ENCODE measurements at places on chromosomes 11 and 22.

GRCh38 chr11:86447763-86448480, 73.2 kb downstream of the CCDC81 start:
- DNase-seq = no peak

DNA sequence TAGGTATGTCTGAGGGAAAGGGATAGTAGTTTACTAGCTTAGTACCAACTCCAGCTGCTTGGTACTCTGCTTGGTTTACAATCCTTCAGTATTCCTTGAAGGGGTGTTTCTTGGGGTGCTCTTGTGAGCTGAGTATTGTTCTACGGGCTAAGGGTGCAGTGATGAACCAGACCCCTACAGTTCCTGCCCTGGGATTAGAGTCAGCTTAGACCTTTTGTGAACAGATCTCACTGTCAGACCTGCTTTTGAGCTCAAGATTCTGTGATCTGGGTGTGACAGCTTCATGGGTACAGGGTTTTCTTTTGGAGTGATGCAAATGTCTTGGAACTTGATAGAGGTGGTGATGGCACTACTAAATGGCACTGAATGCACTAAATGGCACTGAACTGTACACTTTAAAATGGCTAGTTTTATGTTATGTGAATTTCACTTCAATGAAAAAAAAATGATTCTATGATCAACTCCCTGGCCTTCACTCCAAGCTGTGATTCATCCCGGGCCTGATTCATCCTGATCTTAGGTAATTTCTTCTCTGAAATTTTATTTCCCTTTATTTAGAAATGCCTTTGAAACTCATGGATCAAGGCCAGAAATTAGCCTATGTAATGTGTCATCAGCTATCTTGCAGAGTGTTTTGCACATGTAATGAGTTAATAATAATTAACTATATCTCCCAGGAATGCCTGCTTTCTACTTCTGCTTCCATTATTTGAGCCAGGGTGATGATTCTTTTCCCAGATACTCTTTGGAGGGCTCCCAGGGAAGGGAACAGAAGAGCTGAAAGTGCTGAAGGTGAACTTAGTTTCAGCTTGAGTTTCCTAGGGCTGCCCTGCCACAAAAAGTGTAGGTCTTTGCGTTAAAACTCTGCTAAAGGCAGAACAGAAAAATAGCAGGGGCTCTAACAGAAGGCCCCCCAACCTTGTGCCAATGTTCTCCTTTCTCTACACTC, 87.9 kb downstream of the NCAM1 start:
- DNase-seq = no peak

DNA sequence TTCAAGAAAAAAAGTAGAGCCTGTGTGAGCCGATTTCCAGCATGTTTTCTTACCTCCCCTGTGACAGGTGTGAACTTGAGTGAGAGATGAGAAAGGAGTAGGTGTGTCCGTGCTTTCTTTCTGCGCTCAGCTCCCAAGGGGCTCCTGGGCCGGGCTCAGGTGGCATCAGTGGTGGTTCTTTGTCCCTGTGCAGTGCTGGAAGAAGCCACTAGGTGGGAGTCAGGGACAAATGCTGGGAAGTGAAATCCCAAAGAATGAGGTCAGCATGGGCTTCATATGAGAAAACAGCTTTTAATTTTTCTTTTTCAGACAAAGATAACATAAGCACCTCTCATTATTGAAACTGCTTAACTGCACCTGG, 57.8 kb downstream of the PPFIBP2 start:
- no peak for DNase-seq

GRCh38 chr22:37210041-37210803, 2.1 kb downstream of the SSTR3 start:
- no peak for DNase-seq

GRCh38 chr22:37300551-37301017, 18.3 kb downstream of the CYTH4 start:
- peak; percentile 89 for DNase-seq

DNA sequence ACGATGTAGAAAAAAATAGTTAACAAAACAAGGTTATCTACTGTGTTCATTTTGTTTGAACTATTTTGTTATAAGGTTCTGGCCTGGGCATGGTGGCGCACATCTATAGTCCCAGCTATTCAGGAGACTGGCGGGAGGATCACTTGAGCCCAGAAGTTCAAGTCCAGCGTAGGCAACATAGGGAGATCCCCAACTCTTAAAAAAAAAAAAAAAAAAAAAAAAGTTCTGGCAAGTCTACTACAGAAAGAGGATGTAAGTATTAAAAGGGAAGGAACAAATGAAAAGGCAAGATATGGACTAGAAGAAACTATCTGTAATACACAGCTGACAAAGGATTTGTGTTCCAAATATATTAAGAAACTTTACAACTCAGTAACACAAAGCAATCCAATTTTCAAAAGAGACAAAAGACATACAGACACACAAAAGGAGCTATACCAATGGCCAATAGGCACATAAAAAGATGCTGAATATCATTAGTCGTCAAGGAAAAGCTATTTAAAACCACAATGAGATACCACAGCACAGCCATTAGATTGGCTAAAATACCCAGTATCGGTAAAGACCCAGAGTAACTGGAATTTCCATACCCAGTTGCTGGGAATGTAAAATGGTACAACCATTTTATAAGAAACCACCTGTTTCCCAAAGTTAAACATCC, 27.4 kb downstream of the RRAS2 start:
- DNase-seq = no peak

DNA sequence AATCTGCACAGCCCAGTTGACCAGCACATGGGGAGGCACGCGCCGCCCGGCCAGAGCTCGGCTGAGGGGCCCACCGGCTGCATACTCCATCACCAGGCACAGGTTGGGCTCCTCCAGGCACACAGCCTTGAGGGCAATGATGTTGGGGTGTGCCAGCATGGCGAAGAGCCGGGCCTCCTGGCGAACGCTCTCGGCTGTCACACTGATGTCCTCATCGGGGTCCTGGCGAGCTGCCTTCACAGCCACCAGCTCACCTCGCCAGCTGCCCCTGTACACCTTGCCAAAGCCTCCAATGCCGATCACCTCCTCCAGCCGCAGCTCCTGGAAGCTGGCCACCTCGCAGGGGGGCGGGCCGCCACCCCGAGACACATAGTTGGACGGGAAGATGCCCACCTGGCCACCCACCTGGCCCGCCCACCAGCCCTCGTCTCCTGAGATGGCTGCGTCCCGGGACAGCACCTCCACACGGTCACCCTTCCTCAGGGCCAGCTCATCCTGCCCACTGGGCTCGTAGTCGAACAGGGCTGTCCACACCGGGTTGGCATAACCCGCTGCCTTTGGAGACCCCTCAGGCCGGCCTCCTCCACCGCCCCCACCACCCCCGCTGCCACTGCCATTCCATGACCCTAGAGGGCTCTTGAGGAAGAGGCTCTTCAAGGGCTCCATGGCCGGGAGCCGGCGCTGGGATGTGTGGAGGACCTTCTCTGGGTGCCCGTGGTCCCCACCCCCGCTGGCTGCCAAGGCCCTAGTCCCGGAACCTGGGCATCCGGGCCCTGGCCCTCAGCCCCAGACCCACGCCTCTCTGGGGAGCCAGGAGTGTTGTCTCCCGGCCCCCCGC, 711 bp downstream of the MAP3K11 start:
- no peak for DNase-seq

- no peak for DNase-seq
These were observed 40.8 kb downstream of the RIBC2 start for GRCh38 chr22:45454275-45454674.

DNA sequence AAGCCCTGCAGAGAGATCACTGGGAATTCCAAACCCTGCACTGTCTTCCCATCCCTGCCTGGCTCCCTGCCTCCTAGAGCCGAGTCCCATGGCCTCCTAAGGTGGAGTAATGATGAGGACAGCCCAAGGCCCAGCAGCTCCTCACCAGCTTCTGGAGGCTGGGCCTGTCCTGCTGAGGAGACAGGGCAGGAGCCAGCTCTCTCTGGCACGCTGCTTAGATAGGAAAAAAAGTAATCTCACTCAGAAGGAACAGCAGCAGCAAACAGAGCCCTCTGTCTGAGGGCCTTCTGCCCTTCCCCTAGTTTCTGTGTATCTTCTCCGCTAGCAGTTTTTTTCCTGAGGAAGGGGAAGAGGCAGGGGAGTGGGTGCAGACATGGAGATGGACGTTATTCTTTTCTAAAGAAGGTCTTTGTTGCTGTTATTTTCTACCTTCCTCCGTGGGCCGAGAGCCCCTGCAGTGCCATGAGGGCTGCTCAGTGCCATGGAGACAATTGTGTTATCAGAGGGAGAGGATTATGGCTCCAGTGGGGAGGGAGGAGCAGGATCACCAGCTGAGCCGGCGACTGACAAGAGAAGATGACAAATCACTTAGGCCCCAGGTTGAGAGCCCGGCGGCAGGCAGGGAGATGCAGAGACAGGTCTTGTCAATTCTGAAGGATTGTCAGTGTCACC, 315.3 kb downstream of the BUD13 start:
- DNase-seq = no peak

GRCh38 chr11:79520086-79520485, 79.3 kb upstream of the TENM4 start:
- no peak for DNase-seq

GRCh38 chr11:7306900-7307299, 55.2 kb downstream of the SYT9 start:
- no peak for DNase-seq

DNA sequence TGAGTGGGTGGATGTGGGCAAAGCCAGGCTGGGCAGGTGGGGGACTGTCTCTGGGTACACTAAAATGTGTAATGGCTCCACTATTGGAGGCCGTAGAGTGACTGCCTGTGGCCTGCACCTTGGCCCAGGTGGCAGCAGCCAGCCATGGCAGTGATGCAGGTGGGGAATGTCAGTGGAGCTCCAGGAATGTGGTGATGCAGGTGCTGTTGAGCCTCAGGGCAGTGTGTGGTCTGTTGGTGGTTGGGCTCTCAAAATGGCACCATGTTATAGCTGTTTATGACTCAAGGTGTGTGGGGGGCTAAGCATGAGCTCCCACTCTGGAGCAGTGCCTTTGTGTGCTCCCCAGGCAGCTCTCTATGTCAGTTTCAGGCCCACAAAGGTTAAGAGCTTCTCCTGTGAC, 40.2 kb upstream of the CCDC90B start:
- DNase-seq = no peak

GRCh38 chr22:17997456-17997855, 26.9 kb downstream of the MICAL3 start:
- DNase-seq = no peak

GRCh38 chr22:32331918-32332725, 25.5 kb upstream of the RFPL3 start:
- DNase-seq = no peak

DNA sequence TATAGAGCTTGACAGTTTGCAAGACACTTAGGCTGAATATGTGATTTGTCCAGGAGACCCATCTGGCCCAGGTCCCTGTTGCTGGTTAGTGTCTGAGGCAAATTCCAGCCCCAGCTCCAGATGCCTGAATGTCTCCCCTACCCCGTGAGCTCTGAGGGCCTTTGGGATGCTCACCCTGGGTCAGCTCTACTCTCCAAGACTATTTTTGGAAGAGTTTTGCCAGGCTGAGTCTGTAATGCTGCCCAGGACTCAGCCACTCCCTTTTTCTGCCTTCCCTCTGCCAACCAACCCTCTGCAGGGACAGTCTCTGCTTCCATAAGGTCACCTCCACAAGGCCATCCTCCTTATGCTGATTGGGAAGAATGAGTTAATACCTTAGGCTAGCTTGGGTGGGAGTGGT, 66.3 kb downstream of the CABIN1 start:
- no peak for DNase-seq

DNA sequence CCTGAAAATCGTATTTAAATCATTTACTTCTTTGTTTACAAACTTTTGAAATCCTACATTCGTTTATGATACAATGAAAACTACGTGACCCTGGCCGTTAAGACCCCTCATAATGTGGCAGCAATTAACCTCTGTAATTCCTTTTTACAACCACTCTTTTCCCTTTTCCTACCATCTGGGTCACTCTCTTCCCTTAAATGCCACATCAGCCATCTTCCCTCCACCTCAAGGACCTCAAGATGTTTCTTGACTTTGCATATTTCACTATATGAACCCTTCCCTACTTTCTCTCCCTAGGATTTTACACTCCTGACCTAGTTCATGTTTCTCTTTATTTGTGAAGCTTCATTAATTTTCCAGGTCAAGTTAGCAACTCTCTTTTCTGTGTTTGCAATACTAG, 26.8 kb downstream of the OR2AG2 start:
- no peak for DNase-seq

DNA sequence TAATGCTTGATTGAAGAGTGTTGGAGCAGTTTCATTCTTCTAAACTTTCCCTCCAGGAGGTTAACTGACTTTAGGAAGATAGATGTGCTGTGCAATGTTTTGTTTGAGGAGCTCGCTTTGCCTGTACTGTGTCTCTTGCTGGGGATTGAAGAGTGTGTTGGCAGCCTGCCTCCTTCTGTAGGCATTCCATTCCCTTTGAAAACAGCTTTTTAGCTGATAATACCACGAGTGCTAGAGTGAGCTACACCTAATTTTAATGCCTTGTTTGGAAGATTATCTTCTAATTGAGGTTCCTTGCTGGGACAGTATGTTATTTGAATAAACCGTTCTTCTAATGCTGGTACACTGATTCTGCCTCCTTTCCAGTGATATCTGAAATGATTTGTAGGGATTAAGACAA, 7.2 kb downstream of the DDX10 start:
- no peak for DNase-seq

DNA sequence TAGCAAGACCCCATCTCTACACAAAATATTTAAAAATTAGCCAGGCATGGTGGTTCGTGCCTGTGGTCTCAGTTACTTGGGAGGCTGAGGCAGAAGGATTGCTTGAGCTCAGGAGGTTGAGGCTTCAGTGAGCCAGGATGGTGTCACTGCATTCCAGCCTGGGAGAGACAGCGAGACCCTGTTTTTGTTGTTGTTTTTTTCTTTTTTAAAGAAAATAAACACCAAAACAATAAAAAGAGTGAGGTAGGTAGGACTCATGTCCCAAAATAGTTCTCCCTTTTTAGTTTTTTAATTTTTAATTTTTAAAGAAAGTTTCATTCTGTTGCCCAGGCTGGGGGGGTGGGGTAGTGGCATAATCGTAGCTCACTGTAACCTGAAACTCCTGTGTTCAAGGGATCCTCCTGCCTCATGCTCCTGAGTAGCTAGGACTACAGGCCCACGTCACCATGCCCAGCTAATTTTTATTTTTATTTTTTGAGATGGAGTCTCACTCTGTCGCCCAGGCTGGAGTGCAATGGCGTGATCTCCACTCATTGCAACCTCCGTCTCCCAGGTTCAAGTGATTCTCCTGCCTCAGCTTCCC, 25.5 kb upstream of the MALAT1 start:
- no peak for DNase-seq

GRCh38 chr11:122453586-122453985, 201.9 kb upstream of the UBASH3B start:
- DNase-seq = no peak

GRCh38 chr11:76088511-76088910, 117.8 kb downstream of the WNT11 start:
- no peak for DNase-seq

GRCh38 chr22:39183991-39184585, 31.6 kb upstream of the CBX7 start:
- no peak for DNase-seq

GRCh38 chr11:66051371-66051765, 796 bp upstream of the SF3B2 start:
- no peak for DNase-seq

Measured in CMK (cell line).